ENCODE measurements at places on chromosomes 11 and 22.
A peak's percentile ranks its signal among the peaks of the same experiment; 100 is the strongest.

DNA sequence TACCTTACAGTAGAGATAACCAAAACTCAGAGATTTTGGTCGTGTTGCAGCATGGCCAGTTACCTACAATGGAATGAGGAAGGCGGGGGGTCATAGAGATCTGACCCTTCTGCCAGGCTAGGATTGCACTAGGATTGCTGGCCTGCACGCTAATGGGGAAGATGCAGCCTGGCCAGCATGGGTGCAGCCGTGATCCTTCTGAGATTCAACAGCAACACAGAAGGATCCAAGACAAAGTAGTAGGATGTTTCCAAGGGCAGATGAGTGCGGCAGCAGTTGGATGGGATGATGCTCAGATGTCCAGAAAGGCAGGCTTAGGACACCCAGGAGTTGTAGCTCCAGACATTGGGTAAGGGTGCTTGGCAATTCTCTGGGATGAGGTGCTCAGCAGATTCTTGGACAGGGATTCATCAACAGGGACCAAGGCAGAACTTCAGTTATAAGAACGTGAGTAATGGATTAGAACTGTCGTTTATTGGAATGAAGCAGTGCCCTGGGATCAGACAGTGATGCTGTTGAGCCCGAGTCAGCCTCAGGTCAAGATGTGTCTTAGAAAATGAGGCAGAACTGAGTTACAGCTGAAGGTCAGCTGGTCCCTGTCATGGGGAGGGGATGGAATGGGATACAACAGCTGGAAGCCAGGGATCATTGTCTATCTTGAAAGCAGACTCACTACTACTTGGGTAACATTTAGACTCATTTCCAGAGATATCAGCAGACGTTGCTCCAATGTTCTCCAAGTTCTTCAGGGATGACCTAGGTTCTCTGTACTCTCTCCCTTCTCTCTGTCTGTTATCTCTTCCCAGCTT, 71.0 kb downstream of the PARVA start:
- no peak for DNase-seq

DNA sequence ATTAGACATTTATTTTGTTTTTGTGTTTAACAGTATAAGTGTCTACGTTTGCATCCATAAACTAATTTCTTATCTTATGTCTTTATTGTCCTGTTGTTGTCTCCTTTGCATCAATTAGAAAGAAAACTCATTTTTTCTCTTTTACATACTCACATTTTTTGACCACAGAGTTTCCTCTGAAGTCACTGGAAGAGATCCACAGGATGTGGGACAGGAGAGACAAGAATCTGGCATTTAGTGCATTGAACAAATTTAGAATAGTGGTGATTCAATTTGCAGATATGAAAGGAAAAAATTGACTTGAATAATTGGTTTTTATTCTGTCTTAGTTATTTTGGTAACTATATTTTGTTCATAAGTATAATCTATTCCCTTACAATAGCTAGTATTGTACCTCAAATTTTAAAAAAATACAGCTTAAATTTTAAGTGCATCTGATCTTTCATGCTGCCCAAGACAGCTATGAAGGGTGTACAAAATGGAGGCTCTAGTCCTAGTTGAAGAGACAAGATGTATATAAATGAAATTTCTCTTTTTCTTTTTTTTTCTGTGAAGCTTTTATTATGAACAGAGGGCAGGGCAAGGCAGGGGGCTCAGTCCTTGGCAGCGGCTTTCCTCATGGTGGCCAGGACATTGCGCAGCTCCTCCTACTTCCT, 24.4 kb downstream of the HORMAD2 start:
- DNase-seq, result no peak

DNA sequence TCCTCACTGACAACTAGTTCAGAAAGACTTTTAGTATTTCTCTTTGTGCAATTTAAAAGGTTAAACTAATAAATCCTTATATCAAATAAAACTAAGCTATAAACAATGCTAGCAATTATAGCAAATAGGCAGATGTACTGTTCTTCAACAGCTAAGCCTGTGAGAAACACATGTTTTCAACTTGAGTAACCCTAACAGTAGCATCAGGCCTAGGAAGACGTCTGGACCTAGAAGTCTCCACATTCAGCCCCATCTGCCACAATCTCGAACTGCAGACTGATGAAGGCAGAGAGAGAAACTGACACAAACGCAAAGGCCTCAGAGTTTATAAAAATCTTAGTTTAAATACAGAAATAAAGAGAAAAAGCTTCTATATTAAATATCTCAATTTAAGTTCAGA, 2.5 kb downstream of the ST13 start:
- DNase-seq, result peak; percentile 9

- no peak for DNase-seq
Measured at GRCh38 chr11:4105916-4106315, 11.3 kb downstream of the RRM1 start.

- no peak for DNase-seq
Measured at GRCh38 chr11:108835624-108836023, 170.8 kb downstream of the DDX10 start.

GRCh38 chr22:30905696-30906341, 62.8 kb downstream of the MORC2 start:
- no peak for DNase-seq

- DNase-seq, result no peak
Measured at GRCh38 chr11:131671734-131672133, 301.3 kb downstream of the NTM start.

DNA sequence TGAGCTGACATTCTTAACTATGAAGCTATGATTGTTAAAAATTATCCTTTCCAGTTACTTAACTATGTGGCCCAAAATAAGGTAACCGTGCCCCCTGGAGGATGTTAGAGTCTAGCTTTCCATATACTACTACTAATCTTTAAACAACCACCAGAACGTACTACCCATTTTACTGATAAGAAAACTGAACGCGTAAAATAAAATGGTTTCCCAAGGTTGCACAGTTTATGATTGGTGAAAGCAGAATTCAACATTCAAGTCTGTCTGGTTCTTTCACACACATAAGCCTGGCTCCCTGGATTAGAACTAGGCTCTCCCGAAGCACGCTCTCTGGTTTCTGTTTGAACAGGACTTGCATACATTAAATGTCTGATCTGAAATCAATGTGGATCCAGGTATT, 437.8 kb upstream of the CCDC90B start:
- peak; percentile 65 for DNase-seq

DNA sequence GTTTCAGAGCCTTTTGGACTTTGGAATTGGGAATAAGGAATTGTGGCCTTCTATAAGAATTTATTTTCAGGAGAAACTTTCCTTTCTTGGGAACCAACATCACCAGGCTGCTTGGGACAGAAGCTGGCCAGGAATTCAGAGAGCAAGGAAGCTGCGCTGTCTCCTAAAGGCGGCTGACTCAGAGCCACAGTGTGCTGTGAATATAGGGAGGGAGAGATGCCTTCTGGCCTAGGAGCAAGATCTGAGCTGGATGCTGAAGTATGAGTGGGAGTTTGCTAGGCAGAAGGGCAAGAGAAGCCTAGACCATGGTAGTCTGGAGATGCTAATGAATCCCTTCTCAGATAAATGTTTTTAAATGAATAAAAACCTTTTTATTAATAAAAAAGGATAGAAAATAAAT, 213.7 kb upstream of the TBCEL start:
- no peak for DNase-seq

DNA sequence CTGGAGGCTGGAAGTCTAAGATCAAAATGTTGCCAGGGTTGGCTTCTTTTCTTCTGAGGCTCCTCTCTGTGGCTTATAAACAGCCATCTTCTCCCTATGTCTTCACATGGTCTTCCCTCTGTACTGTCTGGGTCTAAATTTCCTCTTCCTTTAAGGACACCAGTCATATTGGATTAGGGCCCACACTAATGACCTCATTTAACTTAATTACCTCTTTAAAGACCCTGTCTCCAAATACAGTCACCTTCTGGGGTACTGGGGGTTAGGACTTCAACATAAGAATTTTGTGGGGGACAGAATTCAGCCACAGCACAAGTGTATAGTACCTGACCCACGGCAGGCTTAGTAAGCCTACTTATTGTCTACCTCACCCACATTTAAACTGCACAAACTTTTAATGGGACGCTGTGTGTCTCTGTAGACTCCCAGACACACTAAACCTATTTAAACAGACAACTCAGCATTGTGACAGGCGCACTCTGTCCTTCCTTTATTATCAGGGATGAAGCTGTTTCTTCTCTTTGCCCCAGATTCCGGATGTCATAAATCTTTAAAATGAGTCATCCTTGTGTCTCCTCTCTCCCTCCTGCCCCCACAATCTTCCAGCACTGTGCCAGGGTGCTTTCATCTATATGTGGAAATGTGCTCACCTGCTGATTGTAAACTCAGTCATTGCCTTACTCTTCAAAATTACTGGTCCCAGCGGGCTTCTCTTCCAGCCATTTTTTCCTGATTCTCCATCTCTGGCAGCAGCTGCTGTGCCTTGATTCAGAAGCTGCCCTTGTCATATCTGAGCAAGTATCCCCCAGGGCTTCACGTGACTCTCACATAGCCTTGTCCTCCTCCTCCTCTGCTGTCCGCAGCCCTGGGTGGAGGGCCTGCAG, 5.4 kb upstream of the MAPK8IP1 start:
- no peak for DNase-seq

GRCh38 chr11:8318536-8318935, 54.9 kb upstream of the LMO1 start:
- DNase-seq, result peak; percentile 14

DNA sequence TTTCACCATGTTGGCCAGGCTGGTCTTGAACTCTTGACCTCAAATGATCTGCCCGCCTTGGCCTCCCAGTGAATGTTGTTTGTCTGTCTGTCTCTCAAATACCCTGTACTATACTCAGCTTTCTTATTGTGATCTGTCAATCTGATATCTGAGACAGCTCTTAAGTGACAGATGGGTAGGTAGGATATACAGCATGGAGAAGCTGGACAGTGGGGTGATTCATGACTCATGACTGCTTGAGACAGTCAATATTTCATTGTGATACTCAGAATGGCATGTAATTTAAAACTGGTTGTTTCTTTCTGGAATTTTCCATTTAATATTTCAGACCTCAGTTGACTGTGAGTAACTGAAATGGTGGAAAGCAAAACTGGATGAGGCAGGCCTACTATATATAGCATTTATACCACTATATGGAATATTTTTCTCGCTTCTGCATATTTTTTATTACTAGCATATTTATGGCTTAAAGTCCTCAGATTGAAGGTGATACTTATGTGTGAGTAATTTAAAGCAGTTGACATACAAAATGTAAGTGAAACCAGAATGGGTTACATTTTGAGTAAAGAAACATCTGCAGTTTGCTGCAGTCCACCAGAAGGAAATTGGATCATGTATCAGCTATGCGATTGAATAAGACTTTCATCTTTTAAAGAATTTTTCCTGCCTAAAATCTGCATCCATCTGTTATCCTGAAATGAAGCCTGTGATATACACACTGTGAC, 22.3 kb downstream of the ARHGAP42 start:
- DNase-seq, result no peak

DNA sequence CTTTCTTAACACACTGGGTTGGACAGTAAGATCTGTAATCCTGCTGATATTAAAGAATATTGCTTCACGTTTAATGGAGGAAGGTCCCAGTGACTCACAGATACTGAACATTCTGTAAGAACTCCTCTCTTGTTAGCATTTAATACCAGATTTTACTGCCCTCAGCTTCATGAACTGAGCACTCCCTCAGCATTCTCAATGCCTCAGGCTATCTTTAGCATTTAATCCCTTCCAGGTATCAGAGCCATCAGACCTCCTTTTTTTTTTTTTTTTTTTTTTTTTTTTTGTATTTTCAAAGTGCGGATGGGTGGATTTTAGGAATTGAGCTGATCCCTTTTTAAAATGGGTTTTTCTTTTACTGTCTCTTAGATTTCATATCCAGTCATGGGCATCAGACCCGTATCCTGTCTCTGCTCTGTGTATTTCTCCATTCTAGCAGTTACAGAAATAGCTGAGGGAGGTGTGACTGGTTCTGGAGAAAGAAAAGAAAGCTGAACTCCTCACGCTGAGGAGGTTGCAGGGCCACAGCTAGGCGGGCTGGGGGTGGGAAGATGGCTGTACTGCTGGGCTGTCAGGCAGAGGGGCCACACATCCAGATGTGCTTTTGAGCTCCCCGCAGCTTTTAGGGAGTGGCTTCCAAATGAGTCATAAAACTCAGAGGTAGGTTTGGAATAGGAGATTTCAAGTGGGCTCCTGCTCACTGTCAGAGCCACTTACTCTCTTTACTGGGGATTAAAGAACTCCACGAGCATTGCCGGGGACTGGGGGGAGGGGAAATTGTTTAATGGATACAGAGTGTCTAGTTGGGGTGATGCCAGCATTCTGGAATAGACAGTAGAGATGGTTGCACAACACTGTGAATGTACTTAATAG, 97.0 kb downstream of the SYT9 start:
- peak; percentile 84 for DNase-seq

Measured in cerebellar cortex (tissue), 1 donor.